Liver (tissue), 10 donors: ENCODE measurements at places on chromosomes 13 and 19. TPM values are rescaled to one million over a fixed set of nuclear protein-coding genes. Genes with fewer than 3 reads are reported as not detected.

- DNase-seq: peak; percentile 73
Observed at GRCh38 chr19:11203194-11204075, 6.1 kb upstream of the KANK2 start.

- DNase-seq: no peak
Observed at GRCh38 chr13:109769275-109769674, 17.1 kb downstream of the IRS2 start.

DNA sequence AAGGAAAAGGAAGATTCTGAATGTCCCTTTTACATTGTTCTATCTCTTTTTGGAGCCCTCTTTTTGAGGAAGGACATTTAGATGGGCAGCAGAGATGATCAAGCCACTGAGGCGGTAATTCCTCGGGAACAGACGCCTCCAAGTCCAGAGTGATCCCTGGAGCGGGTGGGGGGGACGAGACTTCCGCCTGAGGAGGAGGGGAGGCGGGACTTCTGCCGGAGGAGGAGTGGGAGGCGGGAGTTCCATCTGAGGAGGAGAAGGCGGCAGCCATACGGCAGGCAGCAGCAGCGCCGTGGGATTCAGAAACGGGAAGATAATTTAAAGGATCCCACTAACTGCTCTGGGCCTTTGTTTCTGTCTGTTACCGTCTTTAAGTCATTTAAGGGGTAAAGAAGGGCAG, 37.6 kb upstream of the CD177 start:
- DNase-seq: no peak

- no peak for DNase-seq
Observed at GRCh38 chr13:56735537-56735942, 405.2 kb upstream of the PRR20A start.

DNA sequence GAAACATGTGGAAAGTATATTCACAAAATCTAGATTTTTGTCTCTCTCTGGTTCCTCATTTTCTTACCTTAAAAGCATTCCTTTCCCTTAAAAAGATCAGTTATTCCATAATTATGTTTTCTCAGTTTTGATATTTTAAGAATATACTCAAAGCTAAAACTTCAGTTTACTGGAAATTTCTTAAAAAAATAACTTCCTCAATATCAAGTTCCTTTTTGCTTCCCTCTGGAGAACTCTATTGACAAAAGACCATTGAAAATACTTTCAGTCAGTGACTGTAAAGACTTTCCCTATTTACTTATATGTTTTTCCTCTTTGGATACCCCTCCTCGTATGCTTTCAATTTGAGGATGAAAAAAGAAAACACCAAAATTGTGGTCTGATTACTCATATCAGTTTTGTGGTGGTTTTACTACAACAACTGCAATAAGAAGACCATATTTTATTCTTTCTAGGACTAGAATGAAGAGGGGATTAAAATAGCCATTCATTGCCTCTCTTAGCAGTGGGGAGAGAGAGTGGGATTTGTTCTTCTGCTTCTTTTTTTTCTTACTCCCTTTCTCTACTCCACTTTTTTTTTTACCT, 113.2 kb downstream of the ESD start:
- DNase-seq: no peak

- no peak for DNase-seq
Observed at GRCh38 chr13:82220641-82221040, 1661.6 kb downstream of the SLITRK1 start.

GRCh38 chr13:23007426-23007825, 173.4 kb upstream of the SGCG start:
- DNase-seq: no peak

- DNase-seq: no peak
Observed at GRCh38 chr13:108070491-108070890, 144.8 kb downstream of the LIG4 start.

Gene PGLYRP2
- 9.9 TPM for total RNA-seq

GRCh38 chr19:14361824-14362223, 19.4 kb upstream of the ADGRE5 start:
- DNase-seq: no peak

- DNase-seq: no peak
Observed at GRCh38 chr19:6220385-6221191, 59.2 kb downstream of the MLLT1 start.

DNA sequence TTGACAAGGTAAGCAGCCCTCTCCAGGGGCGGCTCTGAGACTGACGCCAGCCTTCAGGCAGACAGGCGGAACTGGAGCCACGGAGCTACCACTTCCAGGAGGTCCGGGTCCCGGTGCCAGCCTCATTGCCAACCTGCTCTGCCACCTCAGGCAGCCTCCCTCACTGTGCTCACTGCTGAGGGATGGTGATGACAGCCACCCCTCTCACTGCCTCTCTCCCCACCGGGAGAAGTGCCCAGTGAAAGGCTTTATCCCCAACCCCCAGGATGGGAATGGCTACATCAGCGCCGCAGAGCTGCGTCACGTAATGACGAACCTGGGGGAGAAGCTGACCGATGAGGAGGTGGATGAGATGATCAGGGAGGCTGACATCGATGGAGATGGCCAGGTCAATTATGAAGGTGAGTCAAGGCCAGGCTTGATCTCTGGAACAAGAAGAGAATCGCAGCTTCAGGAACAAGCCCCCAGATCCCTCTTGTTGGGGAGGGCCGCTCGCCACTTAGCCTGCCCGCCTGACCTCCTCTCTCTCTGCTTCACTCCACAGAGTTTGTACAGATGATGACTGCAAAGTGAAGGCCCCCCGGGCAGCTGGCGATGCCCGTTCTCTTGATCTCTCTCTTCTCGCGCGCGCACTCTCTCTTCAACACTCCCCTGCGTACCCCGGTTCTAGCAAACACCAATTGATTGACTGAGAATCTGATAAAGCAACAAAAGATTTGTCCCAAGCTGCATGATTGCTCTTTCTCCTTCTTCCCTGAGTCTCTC, 7.6 kb downstream of the CALM3 start:
- DNase-seq: no peak

GRCh38 chr13:28753946-28754345, 35.2 kb upstream of the SLC46A3 start:
- no peak for DNase-seq

- no peak for DNase-seq
Observed at GRCh38 chr19:46660008-46660517, 919 bp downstream of the DACT3 start.

Gene MBD3L2
- not detected for total RNA-seq

DNA sequence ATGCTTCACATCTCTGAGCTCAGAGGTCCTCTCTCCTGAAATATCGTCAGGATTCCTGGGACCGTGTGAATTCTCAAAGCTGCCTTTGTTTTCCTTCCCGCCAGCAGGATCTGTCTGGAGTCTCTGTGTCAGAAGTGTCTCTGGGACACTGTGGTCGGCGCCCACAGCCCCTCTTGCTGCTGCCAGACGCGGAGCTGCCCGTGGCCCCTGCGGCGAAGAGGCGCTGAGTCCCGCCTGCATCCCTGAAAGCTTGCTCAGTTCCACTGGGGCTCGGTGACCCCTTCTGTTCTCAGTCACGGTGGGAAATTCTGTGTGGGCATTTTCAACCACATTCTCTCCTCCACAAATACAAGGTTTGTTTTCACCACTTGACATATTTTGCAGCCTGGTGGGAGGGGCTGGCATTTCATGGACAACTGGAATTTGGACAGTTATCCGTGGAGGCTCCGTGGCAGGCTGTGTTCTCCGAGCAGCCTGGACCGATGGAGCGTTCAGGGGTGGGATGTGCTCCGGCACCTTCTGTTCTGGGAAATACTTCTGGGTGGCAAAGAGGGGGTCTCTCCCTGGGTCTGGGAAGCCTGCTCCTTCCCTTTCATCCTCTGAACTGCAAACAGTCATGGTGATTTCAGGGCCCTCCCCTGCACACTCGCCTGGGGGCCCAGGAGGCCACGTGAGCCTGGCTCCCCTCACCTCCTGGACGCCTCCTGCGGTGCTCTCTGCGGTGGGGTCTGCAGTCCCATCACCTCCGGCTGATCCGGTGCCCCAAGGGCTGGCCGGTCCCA, 42.6 kb upstream of the GRTP1 start:
- no peak for DNase-seq

Gene OR7C1
- not detected for total RNA-seq

- no peak for DNase-seq
Observed at GRCh38 chr13:48436661-48437288, 23.9 kb upstream of the LPAR6 start.

GRCh38 chr19:50777830-50778303, 7.6 kb downstream of the GPR32 start:
- no peak for DNase-seq

Gene CBY2
- total RNA-seq: not detected

DNA sequence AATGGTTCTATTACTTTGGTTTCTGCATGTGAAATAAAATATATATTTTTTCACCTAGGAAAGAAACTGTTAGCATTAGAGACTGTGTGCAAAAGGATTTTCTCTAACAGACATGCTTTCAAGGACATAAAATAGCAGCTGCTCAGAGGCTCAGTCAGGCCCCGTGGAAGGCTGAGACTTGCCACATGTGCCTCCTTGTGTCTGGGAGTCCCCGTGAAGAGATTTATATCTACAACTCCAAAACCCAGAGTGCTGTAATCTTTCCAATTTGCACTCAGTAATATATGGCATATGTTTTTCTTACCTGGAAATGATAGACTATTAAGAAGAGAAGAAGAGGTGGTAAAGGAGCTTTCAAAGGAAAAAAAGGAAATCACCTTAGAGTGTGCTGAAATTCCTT, 371.6 kb upstream of the OBI1 start:
- no peak for DNase-seq
